Psoas muscle (tissue), 8 donors: ENCODE measurements at places on chromosomes 13 and 19. TPM values are rescaled to one million over a fixed set of nuclear protein-coding genes. Genes with fewer than 3 reads are reported as not detected.

HCST gene
- 4.7 TPM for total RNA-seq

ZNF497 gene
- total RNA-seq: 0.30 TPM

PRDX2 gene
- 419 TPM for total RNA-seq

PEAK3 gene
- 0.15 TPM for total RNA-seq

ZNF154 gene
- 1.6 TPM for total RNA-seq

CEACAM1 gene
- total RNA-seq: 4.8 TPM

KASH5 gene
- not detected for total RNA-seq

TNFSF9 gene
- not detected for total RNA-seq

ZNF729 gene
- total RNA-seq: not detected

PDS5B gene
- 22.2 TPM for total RNA-seq

AKAP8L gene
- 57.4 TPM for total RNA-seq
